ENCODE measurements at places on chromosomes 6 and 20.

DNA sequence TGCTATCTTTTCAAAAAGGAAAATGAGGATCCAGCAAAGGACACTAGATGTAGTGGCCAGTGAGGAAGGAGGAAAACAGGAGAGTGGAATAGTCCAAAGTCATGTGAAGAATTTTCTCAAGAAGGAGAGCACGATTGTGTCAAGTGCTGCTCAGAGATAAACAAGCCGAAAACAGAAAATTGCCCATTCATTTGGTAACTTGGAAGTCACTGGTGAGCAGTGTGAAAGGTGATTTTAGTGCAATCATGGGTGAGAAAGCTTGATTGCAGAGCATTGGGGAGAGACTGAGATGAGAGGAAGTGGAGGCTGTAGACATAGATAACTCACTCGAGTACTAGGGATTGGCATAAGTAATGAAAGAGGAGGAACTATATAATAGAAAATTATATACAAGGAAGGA is 26.0 kb upstream of the PRDM1 start:
- no peak for DNase-seq

GRCh38 chr6:18861204-18861603 is 474.1 kb downstream of the RNF144B start:
- DNase-seq, result no peak

DNA sequence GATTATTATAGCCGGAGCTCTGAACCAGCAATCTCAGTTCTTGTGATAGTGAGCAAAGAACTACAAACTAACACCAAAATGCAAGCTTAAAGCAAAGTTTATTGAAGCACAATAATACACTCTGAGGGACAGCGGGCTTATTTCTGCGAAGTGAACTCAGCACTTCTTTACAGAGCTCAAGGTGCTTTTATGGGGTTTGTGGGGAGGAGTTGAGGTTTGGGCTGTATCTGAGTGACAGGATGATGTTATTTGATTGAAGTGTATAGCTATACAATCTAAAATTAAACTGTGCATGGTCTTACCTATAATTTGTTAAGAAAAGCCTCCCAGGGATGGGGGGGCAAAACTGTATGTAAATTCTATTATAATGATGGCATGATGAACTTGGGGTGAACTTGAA is 1.0 kb upstream of the HFE start:
- DNase-seq, result peak; percentile 69

DNA sequence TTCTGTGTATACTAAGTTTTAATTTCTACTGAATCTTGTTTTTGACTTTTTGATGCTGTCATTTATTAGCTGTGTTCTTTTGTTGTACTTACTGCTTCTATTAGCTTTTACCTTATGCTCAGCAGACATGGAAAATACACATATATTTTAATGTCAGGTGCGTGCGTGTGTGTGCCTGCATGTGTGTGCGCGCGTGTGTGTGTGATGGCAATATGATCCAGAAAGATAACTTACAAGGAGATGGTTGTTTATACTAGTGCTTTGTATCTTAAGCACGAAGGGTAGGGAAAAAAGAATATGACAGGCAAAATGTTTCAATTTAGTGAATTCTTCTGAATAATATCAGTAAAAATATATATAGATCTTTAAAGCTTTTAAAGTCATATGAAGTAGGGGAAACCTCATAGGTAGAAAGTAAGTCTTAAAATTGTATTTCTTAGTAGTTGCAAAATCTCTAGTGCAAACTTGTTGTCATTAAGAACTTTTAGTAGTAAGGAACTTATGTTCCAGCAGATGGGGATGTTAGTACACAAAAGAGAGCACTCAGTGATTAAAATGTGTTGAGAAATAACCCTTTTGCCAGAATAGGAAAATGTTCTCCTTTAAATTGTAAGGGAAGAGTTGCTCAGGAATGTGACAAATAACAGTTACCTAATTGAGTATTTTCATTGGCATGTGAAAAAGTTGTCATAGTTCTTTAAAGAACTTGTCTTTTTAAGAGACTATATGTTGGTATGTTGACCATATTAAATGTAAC is 13.2 kb downstream of the QKI start:
- DNase-seq, result no peak

DNA sequence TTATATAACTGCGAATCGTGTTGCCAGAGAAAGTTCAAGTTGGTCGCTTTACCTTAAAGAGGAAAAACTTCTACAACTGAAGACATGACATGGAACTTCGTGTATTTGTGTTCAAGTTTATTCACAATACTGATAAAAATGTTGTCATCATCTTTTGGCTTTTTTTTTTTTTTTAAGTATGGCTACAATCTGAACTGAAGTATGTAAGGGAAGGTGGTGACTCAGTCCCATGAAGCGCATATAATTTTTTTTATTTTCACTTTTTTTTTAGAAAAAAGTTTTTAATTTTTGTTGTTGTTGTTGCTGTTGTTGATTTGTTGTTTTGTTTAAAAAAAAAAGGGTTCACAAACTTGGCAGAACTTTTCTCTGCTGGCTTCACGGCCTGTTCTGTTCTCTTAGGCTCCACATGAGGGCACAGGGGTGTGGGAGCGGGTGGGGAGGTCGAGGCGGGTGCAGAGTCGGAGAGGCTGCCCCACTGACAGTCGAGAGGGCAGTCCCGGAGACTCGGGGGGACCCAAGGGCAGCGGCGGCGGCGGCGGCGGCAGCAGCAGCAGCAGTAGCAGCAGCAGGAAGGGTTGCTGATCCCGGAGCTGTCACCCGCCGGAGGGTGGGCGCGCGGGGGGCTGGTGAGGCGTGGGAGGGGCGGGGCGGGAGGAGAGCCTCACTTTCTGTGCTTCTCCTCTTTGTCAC is 17.0 kb downstream of the TFAP2A start:
- no peak for DNase-seq

DNA sequence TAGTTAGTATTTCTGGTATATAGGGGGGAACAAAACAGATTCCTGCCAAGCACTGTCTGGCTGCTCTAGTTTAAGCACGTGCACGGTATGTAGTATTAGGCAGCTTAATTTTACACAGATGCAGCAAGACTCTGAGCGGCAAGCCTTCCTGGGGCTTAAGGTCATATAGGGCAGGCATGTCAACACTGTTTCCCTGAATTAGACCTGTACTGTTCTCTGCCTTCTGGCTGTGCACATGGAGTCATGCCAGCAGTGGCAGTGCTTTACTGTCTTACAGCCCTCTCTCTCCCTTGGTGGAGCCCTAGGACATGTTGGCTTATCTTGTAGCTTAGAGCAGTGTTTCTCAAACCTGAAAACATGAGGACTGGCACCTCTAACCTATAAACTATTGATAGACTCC is 56.6 kb downstream of the PHF20 start:
- DNase-seq, result no peak

All from activated CD8-positive, alpha-beta T cell treated with anti-CD3 and anti-CD28 coated beads for 36 hours (primary cell).